CD4-positive, alpha-beta memory T cell (primary cell): ENCODE measurements at places on chromosomes 7 and 10. TPM values are rescaled to one million over a fixed set of nuclear protein-coding genes. Genes with fewer than 3 reads are reported as not detected.

The TM9SF3 gene
- polyA plus RNA-seq, result 125 TPM

- no peak for DNase-seq
Observed at GRCh38 chr10:115851695-115852094, 421.3 kb downstream of the GFRA1 start.

- DNase-seq, result no peak
Observed at GRCh38 chr7:111374027-111374426, 188.3 kb downstream of the IMMP2L start.

- no peak for DNase-seq
Observed at GRCh38 chr10:88881320-88881719, 1.3 kb downstream of the STAMBPL1 start.

The RBM33 gene
- 17.2 TPM for polyA plus RNA-seq

The SERPINE1 gene
- not detected for polyA plus RNA-seq

- DNase-seq, result no peak
Observed at GRCh38 chr10:80949785-80950184, 412.1 kb downstream of the SH2D4B start.

DNA sequence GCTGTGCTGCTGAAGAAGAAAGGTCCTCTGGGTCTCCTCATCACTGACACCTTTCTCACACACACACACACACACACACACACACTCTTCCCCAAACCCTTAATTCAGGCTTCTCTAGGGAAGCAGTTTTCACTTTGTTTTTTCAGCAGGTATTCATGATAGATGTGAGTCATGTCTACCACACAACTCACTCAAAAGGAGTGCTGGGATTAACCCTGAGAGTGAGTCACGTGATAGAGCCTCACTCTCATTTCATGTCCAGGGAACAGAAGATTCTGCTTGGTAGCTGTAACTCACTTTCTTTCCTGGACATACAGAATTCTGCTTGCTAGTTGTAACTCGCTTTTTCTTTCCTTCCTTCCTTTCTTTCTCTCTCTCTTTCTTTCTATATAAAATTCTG is 45.4 kb downstream of the VIM start:
- DNase-seq, result no peak

DNA sequence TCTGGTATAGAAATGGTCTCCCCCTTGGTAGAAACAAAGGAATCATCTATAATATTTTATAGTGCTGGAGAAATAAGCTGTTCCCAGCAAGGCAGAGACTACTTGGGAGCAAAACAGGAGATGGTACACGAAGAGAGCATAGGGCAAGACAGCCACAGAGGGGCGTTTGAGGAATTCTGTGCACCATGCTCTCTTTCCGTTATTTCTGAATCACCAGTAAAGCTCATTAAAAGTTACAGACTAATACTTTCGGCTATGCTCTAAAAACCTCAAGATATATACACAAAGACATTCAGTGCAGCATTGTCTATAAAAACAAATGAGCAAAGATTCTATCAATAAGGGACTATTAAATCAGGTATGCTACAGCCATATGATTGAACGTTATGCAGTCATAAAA is 68.5 kb upstream of the FHIP2A start:
- no peak for DNase-seq
